ENCODE measurements at places on chromosomes 2 and 18.

GRCh38 chr2:219517954-219518778 is 3.9 kb downstream of the ASIC4 start:
- no peak for DNase-seq

GRCh38 chr2:10473121-10473756 is 25.1 kb upstream of the ODC1 start:
- DNase-seq, result no peak

- DNase-seq, result no peak
Measured at GRCh38 chr2:226439337-226439736, 360.3 kb downstream of the IRS1 start.

GRCh38 chr2:234852941-234853340 is 98.9 kb upstream of the SH3BP4 start:
- DNase-seq, result no peak

DNA sequence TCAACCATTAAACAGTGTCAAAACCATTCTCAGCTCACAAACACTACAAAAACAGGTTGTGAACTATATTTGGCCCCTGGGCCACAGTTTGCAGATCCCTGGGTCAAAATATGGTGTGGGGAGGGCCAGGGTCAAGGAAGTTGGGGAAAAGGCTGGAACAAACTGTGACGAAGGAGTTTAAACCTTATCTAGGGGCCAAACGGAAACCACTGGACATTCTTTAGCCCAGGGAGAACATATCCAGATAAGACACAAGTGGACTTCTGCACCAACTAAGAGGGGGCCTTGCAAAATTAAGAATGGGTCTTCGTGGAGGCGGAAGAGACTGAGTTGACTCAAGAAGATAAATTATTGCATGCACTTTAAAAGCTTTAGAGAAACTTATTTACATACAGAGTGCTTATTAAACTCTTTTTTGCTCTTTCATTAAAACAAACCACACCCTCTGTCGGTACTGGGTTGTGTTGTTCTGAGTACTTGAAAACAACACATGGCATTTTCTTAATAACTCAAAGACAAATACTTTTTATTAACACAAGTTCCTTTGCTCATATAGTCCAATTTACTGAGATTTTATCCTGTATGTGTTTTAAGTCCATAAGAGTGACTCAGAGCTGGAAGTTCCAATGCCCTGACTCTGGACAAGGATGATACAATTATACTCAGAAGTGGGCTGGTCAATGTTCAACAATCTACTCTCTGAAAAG is 5.3 kb upstream of the ASAP2 start:
- DNase-seq, result no peak

GRCh38 chr2:241974851-241975592 is 105.5 kb downstream of the RTP5 start:
- no peak for DNase-seq

GRCh38 chr2:42464631-42465030 is 29.2 kb downstream of the KCNG3 start:
- DNase-seq, result no peak

GRCh38 chr2:12352889-12353288 is 363.8 kb upstream of the TRIB2 start:
- no peak for DNase-seq

- no peak for DNase-seq
Measured at GRCh38 chr2:186281726-186282125, 204.3 kb upstream of the ZC3H15 start.

GRCh38 chr2:175929850-175930249 is 72.2 kb downstream of the LNPK start:
- no peak for DNase-seq

DNA sequence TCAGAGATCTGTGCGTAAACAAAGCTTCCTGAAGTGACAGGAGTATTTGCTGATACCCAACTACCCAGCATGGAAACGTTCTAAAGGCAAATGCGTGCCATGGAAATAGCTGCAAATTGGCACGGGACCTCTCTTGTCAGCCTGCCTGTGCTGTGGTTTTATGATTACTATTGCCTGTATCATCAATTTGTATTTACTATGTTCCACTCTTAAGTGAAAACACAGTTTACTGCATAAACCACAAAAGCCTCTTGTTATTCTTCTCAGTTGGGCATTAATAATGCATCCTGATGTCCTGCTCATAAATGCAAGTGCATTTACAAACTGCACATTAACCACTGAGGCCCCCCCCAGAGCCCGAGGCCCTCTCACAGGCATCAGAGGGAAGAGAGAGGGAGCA is 196.6 kb upstream of the SLC35G4 start:
- no peak for DNase-seq

- DNase-seq, result no peak
Measured at GRCh38 chr2:24203029-24203786, 28.4 kb downstream of the FAM228A start.

DNA sequence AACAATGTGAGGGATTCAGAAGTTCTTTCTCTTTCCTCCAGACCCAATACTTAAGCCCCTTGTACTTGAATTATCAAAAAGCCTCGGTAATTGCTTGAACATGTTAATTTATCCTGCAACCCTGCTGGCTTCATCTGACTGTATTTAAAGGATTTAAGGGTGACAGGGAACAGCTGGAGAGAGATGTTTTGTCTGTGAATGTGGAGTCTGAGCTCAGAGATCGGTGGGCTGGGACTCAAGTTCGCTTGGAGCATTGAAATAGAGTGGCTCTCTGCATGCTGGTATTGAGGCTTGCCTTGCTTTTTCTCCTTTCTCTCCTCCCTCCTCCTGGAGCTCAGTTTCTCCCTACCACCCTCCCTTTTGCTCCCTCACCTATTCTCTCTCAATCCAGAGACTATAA is 73.6 kb downstream of the BOD1L2 start:
- DNase-seq, result no peak
